Activated CD4-positive, alpha-beta T cell treated with anti-CD3 and anti-CD28 coated beads, Interleukin-2, amount 50 U/mL, for 4 hours (primary cell): ENCODE measurements at places on chromosomes 13 and 19.

GRCh38 chr13:49976314-49977258, 20.3 kb upstream of the TRIM13 start:
- peak; percentile 76 for DNase-seq

DNA sequence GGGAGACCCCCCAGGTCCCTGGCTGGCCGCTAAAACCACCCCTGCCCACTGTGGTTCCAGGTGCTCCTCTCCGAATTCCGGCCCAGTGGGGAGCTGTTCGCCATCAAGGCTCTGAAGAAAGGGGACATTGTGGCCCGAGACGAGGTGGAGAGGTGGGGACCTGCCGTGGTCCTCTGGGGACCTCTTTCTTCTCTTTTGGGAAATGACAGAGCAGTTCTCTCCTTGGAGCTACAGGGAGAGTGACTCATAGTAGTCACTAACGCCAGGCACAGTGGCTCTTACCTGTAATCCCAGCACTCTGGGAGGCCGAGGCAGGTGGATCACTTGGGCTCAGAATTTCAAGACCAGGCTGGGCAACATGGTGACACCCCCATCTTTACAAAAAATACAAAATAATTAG, 7.3 kb downstream of the PTGER1 start:
- DNase-seq, result no peak

DNA sequence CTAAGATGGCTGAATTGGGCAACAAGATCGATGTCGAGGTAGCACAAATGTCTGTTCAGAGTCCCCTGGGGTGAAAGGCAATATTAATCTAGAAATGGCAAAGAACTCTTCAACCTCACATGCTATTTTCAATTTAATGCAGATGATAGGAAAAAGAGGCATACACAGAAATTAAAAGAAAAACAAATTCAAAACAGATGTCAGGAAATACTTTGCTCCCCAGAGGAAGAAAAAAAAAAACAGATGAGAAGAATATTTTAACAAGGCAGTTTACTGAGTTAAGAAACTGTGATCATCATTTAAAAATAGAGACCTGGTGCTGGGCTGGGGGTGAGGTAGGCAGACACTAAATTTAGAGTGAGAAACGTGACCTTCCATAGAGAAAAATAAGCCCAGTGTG, 421.9 kb upstream of the ARGLU1 start:
- DNase-seq, result no peak

DNA sequence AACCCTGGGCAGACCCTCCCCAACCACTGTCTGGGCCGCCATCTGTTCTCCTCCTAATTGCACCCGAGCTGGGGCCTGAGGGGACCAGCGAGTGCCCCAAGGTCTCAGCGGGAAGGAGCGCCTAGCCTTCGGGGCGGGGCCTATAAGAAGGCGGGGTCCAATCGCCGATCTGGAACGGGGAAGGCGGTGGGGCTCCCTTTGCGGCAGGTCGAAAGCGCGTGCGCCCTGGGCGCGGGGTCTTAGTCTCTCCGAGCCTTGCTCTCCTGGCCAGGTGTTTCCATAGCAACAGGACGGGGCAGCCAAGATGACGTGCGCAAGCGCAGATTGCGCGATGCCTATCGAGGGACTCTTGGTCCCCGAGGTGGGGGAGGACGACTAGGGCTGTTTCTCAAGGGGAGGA, 2.8 kb downstream of the MAST1 start:
- DNase-seq, result no peak
